ENCODE measurements at places on chromosomes 1 and 21.

DNA sequence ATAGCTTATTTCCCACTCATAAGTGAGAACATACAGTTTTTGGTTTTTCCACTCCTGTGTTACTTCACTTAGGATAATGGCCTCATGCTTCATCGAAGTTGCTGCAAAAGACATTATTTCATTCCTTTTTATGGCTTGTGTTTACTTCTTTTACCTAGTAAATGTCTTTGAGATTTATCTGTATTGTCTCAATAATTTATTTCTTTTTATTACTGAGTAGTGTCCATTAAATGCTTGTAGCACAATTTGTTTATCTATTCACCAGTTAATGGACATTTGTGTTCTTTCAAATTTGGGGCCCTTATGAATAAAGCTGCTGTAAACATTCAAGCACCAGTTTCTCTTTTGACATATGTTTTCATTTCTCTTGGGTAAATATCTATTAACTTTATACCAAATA lies 86.0 kb downstream of the UCHL5 start:
- DNase-seq, result no peak

- DNase-seq, result no peak
These were observed 77.9 kb downstream of the LAMC1 start for GRCh38 chr1:183101081-183101480.

DNA sequence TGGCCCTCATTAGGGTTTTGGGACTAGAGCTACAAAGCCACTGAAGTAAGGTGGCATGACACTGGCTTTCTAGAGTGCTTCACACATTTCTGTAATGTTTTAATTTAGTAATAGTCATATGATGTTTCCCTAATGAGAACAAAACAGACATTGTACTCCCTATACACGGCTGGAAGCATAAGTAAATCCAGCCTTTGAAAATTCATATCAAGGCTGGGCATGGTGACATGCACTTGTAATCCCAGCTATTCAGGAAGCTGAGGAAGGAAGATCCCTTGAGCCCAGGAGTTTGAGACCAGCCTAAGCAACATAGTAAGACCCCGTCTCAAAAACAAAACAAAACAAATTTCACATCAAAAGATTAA lies 7.4 kb downstream of the USP48 start:
- DNase-seq, result no peak

DNA sequence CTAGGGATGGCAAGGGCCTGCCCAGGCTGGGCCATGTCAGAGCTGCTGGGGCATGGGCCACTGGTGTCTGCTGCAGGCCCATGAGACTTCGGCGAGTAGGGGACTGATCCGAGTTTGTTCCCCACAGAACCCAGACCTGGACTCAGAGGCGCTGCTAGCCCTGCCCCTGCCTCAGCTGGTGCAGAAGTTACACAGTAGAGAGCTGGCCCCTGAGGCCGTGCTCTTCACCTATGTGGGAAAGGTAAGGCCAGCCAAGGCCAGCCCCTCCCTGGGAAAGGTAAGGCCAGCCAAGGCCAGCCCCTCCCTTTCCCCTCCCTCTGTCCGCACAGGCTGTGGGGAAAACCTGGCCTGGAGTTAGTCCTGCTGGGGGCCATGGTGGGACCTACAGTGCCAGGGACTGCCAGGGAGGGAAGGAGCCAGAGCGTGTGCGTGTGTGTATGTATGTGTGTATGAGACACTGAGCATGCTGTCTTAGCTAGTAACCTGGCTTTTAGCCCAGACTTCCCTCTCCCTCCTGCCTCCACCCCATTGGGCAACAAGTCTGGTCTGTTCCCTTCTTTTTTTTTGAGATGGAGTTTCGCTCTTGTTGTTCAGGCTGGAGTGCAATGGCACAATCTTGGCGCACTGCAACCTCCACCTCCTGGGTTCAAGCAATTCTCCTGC lies 8.0 kb downstream of the FAAH start:
- DNase-seq, result peak; percentile 87

DNA sequence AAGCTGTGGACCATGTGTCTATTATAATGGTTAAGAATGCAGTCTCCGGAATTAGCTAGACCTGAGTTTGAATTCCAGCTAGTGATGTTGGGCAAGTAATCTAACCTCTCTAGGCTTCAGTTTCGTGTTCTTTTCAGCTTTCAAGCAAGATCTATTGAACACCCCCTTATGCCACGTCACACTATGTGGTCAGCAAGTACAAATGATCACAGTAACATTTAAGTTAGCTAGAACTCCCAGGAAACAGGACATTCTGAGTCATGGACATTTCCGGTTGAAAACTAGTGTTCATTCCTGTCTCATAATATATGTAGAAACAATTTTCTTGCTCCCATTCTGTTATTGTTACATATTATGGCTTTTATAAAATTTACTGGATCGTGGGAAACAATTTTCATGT lies 34.0 kb upstream of the NHLH2 start:
- DNase-seq, result no peak

- DNase-seq, result peak; percentile 23
These were observed 1263.1 kb downstream of the KCNT2 start for GRCh38 chr1:195345149-195345548.

GRCh38 chr1:56326056-56326455 lies 253.3 kb downstream of the PLPP3 start:
- DNase-seq, result no peak

- no peak for DNase-seq
These were observed 66.8 kb downstream of the NIBAN1 start for GRCh38 chr1:184907500-184907899.

DNA sequence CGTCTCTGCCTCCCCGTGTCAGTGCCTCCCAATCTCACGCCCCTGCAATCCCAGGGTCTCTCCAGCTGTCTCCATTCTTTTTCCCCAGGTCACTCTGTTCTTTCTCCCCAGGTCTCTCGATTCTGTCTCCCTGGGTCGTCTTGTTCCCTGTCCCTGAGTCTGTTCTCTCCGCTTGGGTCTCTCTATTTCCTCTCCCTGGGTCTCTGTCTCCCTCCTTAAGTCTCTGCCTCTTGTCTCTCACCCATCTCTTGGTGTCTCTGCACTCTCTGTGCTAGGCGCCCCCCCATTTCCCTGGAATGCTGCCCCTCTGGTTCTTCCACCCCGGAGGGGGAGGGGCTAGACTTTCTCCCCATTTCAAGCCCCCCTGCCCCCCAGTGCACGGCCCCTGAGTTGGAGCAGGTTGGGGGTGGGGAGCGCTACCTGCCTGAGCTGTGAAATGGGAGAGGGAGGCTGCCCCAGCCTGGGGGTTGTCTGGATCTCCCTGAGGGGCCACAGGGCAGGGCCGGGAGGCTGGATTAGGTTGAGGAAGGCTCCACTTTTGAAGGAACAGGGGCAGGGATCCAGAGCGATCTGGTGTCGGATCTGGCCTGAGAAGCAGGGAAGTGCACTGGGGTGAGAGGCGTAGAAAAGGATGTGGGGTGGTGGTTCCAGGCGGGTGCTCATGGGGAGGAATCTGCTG lies 1.4 kb downstream of the PTPRF start:
- no peak for DNase-seq

- no peak for DNase-seq
These were observed 21.3 kb upstream of the ZNF326 start for GRCh38 chr1:89973471-89974127.

DNA sequence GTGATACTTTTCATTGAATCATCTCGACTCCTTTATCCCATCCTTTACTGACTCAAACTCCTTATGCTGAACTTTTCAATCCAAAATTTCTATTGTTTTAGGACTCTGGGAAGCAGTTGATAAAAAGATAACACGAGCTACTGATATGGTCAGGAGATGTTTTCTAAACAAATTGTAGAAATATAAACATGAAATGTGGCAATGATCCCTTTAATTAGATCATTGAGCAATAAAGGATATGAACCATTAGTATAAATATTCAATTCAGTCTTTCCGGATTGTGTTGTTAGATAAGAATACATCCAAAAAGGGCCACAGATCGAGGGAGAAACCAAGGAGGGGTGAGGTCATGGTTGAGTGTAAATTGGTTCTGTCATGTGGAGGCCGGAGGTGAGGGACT lies 88.4 kb downstream of the NID1 start:
- no peak for DNase-seq

DNA sequence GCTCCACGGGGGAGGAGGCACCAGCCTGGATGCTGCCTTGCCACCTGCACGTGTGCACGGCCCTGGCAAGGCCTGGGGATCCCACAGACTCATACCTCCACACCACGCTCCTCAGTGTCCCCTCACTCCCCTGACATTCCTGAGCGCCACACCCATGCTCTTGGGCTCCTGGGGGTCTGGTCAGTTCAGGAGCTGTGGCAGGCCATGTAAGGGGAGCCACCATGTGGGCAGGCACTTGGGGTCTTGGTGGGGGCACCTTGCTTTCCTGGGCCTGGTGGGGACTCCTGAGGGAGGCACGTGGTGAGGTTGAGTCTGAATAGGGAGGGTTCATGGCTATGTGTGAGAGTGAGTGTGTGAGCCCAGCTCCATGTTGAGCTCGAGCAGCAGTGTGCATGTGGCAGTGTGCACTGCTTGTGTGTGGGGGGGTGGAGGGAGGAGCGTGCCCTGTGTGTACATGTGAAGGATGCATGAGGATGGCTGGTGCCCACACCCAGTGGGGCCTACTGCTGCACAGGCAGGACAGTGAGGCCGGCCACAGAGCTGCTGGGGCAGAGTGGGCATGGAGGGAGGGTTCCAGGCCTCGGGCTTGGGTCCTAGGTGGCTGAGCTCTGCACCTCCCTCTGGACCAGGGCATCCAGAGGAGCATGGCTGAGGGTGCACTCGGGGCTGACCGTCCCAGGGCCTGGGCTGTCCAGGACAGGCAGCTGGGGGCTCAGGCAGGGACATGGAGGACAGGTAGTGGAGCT lies 1.6 kb downstream of the GJC2 start:
- peak; percentile 44 for DNase-seq

- peak; percentile 94 for DNase-seq
These were observed 1.1 kb downstream of the STMN1 start for GRCh38 chr1:25904943-25905679.

DNA sequence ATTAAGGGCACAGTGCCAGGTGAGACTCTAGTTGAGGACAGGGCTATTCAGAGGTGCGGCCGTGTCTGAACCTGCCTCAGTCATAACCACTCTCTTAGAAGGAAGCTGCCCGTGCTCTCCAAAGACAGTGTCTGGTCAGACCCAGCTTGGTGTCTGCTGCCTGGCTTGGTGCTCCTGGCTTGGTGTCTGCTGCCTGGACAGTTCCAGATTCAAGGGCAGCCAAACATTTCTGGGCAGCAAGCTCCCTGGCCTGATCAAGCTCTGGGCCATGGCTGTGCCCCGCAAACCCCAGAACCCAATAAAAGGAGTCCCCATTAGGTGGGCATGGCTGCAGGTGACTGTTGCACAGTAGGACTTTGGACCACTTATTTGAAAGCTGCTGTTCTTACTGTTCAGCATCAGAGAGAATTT lies 27.7 kb downstream of the NEK2 start:
- DNase-seq, result no peak

DNA sequence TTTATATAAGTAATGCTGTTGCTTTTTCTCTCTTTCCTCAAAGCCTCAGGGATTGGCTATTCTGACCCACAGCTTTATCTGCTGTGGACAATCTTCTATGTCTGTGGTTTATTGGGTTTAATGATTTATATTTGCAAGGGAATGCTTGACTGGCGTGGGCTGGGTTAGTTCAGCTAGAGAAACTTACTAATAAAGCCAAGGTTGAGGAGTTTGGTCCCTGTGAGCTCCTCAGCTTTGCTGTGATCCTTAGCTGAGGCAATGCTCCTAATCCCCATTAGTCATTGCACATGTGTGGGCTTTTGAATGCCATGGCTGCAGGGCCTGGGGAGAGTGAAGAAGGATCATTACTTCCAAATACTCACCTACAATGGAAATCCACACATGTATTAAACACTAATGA lies 179.3 kb downstream of the ZNF326 start:
- DNase-seq, result no peak

DNA sequence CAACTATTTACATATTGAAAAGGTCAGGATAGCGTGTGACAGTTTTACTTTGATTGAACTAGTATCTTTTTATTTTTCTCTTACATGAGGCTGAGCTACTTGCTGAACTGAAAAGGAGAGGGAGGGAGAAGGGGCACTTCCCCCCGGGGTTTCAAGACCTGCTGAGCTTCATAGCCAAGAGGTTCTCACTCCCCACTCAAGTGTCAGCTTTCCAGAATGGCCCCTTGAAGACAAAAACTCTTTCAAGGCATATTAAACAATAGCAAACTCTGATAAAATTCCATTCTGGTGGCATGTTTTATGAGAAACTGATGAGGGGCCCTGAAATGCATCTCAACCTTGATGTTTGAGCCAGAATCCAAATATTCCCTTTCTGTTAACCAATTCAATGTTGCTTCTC lies 143.0 kb downstream of the KAZN start:
- DNase-seq, result no peak

DNA sequence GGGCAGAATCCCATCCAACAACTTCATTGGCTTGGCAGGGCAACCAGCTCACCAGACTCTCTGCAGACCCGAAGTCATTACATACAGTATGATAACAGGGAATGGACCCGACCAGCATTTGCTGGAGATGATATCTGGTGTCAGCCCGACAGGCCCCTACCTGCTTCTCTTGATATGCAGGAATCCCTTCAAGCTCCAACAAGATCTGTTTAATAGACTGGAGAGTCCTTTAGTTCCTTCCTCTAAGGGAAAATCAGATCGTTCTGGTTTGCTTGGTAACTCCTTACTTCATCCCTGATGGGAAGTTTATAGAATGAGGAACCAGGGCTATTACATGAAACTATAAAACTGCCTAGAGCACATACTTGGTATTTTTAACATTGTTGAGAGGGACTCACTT lies 61.2 kb downstream of the EDARADD start:
- DNase-seq, result no peak

- DNase-seq, result no peak
These were observed 17.1 kb upstream of the KCNJ15 start for GRCh38 chr21:38239672-38240071.

GRCh38 chr1:7299329-7299799 lies 471.7 kb upstream of the VAMP3 start:
- peak; percentile 64 for DNase-seq

GRCh38 chr21:14736672-14737071 lies 190.6 kb upstream of the SAMSN1 start:
- no peak for DNase-seq

DNA sequence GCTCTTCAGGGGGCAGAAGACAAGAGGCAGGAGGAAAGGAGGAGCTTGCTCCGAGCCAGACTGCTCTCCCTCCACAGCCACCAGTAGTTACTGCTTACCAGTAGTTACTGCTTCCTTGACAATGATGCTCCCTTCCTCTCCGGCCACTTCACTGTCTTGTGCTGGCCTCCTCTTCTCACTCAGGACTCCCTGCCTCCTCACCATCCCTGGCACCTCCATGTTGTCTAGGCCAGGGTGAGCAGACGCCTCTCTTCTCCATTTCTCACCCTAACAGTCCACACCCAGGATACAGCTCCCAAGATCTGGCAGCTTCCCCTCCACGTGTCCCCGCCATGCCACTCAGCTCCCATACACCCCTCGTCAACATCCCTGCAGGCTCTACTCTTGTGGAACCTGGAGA lies 82.4 kb upstream of the TLR5 start:
- DNase-seq, result no peak

- DNase-seq, result no peak
These were observed 13.6 kb upstream of the ADARB1 start for GRCh38 chr21:45060675-45061311.

GRCh38 chr1:171345536-171345935 lies 31.6 kb downstream of the FMO4 start:
- no peak for DNase-seq

Data from psoas muscle (tissue), 8 donors.